ENCODE measurements at places on chromosomes 6 and 20. TPM values are rescaled to one million over a fixed set of nuclear protein-coding genes. Genes with fewer than 3 reads are reported as not detected.

The ADGRB3 gene
- total RNA-seq: not detected

The HLA-DQA2 gene
- not detected for total RNA-seq

The C4B gene
- total RNA-seq: 5.5 TPM

The FAM209B gene
- total RNA-seq: 0.93 TPM

The PLCB4 gene
- total RNA-seq: not detected

The TSBP1 gene
- total RNA-seq: not detected

The CLPSL1 gene
- total RNA-seq: not detected

- no peak for DNase-seq
- H3K36me3 ChIP-seq: no peaks in the 10 kb centered on the region
- no peaks in the 10 kb centered on the region for H3K4me1 ChIP-seq
- H3K27me3 ChIP-seq: no peaks in the 10 kb centered on the region
Observed at GRCh38 chr20:11778206-11778570, 139.5 kb upstream of the BTBD3 start.

DNA sequence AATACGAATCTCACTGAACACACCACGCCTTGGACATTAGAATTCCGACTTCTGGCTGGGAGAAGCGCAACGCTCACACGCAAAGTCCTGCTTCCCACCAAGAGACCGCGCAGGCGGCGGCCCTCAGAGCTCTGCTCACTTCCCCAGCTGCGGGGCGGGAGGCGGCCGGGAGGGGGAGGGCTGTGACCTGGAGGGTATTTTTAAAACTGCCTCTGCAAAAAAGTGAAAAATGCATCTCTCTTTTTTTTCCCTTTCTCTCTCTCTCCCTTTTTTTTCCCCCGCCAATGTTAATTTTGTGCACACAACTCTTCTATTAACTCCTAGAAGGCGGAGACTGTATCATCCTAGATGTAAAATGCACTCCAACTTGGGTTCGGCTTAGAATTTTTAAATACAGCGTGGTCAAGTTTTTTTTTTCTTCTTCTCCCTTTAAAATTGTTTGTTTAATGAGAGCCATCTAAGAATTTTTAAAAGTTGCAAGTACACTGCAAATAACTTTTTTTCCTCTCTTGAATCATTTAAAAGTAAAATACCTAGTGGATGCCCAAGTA, 66.4 kb downstream of the STX11 start:
- peaks cover 30% of the 10 kb centered on the region for H3K4me1 ChIP-seq
- DNase-seq: no peak
- peaks cover 2% of the 10 kb centered on the region for H3K27me3 ChIP-seq
- H3K27ac ChIP-seq: peak overlapping the region; percentile 93
- H3K4me3 ChIP-seq: peak overlapping the region; percentile 85

- no peaks in the 10 kb centered on the region for H3K36me3 ChIP-seq
- H3K4me1 ChIP-seq: no peaks in the 10 kb centered on the region
- no peak overlapping the region for H3K27ac ChIP-seq
Observed at GRCh38 chr6:4274382-4275082, 139.2 kb upstream of the ECI2 start.

DNA sequence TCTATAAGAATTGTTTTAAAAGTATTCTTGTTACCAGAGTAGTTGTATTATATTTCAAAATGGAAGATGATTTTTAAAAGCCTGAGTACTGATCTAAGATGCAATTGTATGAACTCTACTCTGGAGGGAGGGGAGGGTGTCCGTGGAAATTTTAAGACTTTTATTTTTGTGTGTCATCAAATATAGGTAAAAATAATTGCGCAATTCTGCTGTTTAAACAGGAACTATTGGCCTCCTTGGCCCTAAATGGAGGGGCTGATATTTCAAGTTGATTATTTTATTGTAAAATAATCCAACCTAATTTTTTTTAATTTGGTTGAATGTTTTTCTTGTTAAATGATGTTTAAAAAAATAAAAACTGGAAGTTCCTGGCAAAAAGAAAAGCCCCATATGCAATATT, 38.1 kb upstream of the RPP40 start:
- peaks cover 6% of the 10 kb centered on the region for H3K36me3 ChIP-seq
- H3K4me3 ChIP-seq: no peak overlapping the region
- no peak for DNase-seq
- no peak overlapping the region for H3K27ac ChIP-seq
- H3K27me3 ChIP-seq: no peaks in the 10 kb centered on the region
- H3K4me1 ChIP-seq: no peaks in the 10 kb centered on the region

GRCh38 chr6:147662646-147663045, 154.2 kb downstream of the SAMD5 start:
- no peak overlapping the region for H3K4me3 ChIP-seq
- H3K36me3 ChIP-seq: no peaks in the 10 kb centered on the region

- H3K4me3 ChIP-seq: no peak overlapping the region
- H3K27me3 ChIP-seq: peaks cover 17% of the 10 kb centered on the region
- no peaks in the 10 kb centered on the region for H3K4me1 ChIP-seq
- H3K27ac ChIP-seq: no peak overlapping the region
- DNase-seq: no peak
Observed at GRCh38 chr20:56350842-56351241, 7.9 kb upstream of the FAM210B start.

DNA sequence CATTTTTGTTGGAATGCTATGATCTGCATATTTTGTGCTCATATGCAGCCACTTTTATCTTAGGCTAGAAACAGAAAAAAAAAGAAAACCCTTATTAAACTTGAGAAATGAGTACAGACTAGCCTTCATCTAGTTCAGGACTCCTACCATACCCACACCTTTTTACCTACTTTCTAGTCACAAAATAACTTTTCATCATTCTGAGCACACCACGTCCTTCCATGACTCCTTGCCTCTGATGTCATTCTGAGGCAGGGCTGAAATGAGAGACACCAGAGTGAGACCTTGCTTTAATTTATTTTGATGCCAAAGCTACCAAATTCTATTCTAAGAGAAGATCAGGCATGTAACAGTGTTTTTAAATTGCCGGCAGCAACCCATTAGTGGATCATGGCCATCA, 38.8 kb downstream of the SNX3 start:
- no peaks in the 10 kb centered on the region for H3K27me3 ChIP-seq
- DNase-seq: peak; percentile 18
- peak overlapping the region; percentile 7 for H3K27ac ChIP-seq
- peaks cover 7% of the 10 kb centered on the region for H3K4me1 ChIP-seq

- H3K4me3 ChIP-seq: no peak overlapping the region
- no peak for DNase-seq
- H3K27me3 ChIP-seq: no peaks in the 10 kb centered on the region
- H3K36me3 ChIP-seq: peaks cover 55% of the 10 kb centered on the region
Observed at GRCh38 chr6:134170844-134171243, 118.4 kb upstream of the SLC2A12 start.

DNA sequence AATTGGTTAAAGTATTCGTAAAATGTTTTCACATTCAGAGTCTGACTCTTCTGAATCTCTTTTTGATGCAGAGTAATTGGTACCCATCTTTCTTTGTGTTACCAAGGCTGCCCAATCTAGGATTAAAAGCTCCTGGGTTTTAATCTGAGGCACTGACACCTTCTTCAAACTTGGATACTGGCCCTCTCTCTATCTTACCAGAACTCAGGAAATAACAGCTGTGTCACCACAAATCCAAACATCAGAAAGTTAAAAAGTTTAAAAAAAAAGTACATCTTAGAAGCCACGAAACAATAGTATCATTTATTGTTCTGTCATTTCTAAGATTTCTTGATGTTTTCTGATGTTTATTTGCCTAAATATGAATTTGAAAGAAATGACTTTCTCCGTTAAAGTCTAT, 255.5 kb upstream of the RUNX2 start:
- no peak overlapping the region for H3K4me3 ChIP-seq
- H3K27ac ChIP-seq: no peak overlapping the region
- no peak for DNase-seq
- H3K4me1 ChIP-seq: peaks cover 23% of the 10 kb centered on the region
- H3K36me3 ChIP-seq: peaks cover 2% of the 10 kb centered on the region

DNA sequence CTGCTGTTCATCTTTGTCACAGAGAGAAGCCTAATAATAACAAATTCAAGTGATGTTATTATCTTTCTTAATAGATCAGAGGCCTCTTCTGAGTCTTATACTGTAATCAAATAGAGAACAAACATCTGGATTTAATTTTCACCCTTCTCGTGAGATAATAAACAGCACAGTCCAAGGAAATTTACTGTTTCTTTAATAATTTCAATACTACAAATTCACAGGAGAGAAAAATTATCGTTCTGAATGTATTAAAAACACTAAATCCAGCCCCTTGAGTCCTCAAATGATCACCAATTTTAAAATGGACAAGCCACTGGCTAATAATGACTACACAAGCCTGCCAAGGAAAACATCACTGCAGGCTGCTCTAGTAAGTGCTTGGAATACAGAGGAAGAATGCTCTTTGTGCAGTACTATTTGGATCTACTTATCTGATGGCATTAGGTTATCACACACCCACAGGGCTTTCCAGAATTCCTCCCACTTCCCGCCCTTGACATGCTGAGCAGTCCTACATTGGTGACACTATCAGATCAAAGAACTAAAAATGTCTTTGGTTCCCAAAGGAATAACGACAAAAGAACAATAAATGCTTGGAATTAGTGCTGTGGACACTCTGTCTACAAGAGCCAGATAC, 38.1 kb downstream of the SYNE1 start:
- no peak overlapping the region for H3K4me3 ChIP-seq
- H3K4me1 ChIP-seq: no peaks in the 10 kb centered on the region

DNA sequence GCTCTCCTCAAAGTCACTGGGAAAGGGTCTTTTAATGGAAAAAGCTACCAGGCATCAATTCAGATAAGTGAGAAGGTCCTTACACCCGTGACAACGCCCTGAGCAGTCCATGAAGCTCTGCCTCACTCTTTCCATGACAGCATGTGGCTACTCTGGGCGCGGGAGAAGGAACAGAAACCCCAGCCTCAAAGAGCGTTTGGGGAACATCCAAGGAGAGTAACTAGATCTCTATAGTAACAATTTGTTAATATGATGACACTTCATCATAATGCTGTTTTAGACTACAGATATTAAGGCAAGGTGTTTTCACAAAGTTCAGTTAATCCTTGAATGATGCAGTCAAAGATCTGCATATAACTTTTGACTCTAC, 55.2 kb downstream of the KIF6 start:
- H3K36me3 ChIP-seq: no peaks in the 10 kb centered on the region
- no peaks in the 10 kb centered on the region for H3K4me1 ChIP-seq
- no peak overlapping the region for H3K27ac ChIP-seq

DNA sequence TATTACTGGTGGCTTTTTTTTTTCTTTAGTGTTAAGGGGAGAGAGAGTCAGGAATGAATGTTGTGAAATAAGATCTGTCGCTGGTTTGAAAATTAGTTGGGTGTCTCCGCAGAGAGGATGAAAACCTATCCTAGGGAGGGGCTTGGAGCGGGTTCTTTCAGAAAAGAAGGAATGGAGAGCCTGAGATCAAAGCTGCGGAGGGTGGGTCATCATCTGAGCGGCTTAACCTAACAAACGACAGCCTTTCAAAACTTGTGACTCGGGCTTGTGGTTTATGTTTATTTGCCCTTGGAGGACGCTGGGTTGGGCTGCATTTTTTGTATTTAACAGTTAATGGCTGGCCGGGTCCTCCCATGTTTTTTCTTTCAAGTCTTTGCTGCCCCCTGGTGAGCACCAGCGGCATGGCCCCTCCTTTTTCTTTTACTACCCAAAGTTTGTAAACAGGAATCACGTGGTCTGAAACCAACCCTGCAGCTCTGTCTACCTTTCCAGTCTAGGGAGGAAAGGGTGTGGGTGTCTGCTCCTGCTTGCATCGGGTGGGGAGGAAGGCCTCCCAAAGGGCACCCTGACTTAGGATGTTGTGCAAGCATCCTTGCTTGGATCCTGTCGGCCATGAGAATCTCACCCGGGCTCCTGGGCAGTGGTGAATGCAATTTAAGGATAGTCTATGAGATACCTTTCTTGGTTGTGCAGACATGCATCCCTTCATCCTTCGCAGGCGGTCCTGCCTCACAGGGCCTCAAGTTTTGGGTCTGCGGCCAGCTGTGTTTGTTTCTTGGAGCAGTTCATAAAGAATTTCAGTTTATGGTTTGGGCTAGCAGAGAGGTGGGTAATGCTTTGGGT, 2.2 kb downstream of the PIM1 start:
- H3K36me3 ChIP-seq: peaks cover 59% of the 10 kb centered on the region
- DNase-seq: peak; percentile 95
- H3K27ac ChIP-seq: peak overlapping the region; percentile 95
- peak overlapping the region; percentile 87 for H3K4me3 ChIP-seq
- H3K4me1 ChIP-seq: peaks cover 56% of the 10 kb centered on the region

All from activated CD4-positive, alpha-beta memory T cell treated with anti-CD3 and anti-CD28 coated beads for 36 hours (primary cell).